Stomach (tissue), 19 donors: ENCODE measurements at places on chromosomes 12 and 14. TPM values are rescaled to one million over a fixed set of nuclear protein-coding genes. Genes with fewer than 3 reads are reported as not detected.

Gene STAT2
- 22.6 TPM for polyA plus RNA-seq

Gene AMDHD1
- not detected for polyA plus RNA-seq

Gene USP15
- polyA plus RNA-seq: 36.5 TPM

Gene HOXC12
- not detected for polyA plus RNA-seq

Gene BLTP3B
- polyA plus RNA-seq: 10.3 TPM

Gene GPR135
- polyA plus RNA-seq: 0.31 TPM

DNA sequence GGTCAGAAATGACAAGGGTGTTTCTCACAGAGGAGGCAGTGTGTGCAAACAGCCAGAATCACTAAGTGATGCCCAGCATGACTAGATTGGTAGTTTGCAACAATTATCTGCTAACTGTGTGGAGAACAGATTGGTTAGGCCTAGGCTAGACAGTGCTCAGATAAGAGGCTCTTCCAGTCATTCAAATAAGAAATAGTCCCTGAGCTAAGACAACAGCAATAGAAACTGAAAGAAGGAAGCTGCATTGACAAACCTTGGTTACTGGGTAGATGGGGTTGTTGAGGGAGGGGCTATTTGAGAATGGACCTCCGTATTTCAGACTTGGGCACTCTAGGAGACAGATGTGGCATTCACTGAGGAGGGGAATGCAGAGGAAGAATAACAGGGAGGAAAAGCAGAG is 255.0 kb upstream of the NPAS3 start:
- H3K27me3 ChIP-seq: no peaks in the 10 kb centered on the region
- H3K36me3 ChIP-seq: no peaks in the 10 kb centered on the region
- DNase-seq: no peak
- no peak overlapping the region for H3K4me3 ChIP-seq

GRCh38 chr14:61397615-61398014 is 76.2 kb downstream of the PRKCH start:
- H3K27ac ChIP-seq: no peak overlapping the region
- DNase-seq: no peak
- no peaks in the 10 kb centered on the region for H3K36me3 ChIP-seq
- no peaks in the 10 kb centered on the region for H3K27me3 ChIP-seq

GRCh38 chr12:6866920-6867412 is 365 bp upstream of the TPI1 start:
- DNase-seq: peak; percentile 38
- H3K4me3 ChIP-seq: peak overlapping the region; percentile 98
- peaks cover 27% of the 10 kb centered on the region for H3K4me1 ChIP-seq

- H3K27me3 ChIP-seq: peaks cover 43% of the 10 kb centered on the region
- H3K27ac ChIP-seq: no peak overlapping the region
- H3K36me3 ChIP-seq: no peaks in the 10 kb centered on the region
- no peak overlapping the region for H3K4me3 ChIP-seq
Observed at GRCh38 chr12:125324861-125325490, 259.7 kb downstream of the AACS start.

- no peak overlapping the region for H3K27ac ChIP-seq
- no peak overlapping the region for H3K4me3 ChIP-seq
- no peaks in the 10 kb centered on the region for H3K36me3 ChIP-seq
- H3K4me1 ChIP-seq: no peaks in the 10 kb centered on the region
Observed at GRCh38 chr12:89976866-89977265, 268.2 kb upstream of the ATP2B1 start.

DNA sequence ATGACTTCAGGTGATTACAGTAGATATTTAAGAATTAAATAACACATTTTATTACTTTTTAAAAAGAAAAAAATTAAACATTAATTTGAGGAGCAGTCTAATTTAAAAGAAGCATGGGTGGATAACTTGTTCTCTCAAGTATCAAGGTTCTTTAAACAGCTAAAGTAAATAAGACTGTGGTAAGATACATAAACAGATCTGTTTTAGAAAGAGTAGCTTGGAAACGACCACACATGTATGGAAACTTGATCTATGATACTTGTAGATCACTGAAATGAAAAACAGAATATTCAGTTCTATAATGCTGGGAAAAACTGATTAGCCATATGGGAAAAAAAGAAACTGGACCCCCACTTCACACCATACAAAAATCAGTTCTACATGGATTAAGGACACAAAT is 36.0 kb downstream of the TC2N start:
- no peaks in the 10 kb centered on the region for H3K36me3 ChIP-seq
- no peak for DNase-seq
- peaks cover 38% of the 10 kb centered on the region for H3K4me1 ChIP-seq
- H3K27me3 ChIP-seq: peaks cover 9% of the 10 kb centered on the region
- H3K27ac ChIP-seq: peak overlapping the region; percentile 60
- H3K4me3 ChIP-seq: no peak overlapping the region

DNA sequence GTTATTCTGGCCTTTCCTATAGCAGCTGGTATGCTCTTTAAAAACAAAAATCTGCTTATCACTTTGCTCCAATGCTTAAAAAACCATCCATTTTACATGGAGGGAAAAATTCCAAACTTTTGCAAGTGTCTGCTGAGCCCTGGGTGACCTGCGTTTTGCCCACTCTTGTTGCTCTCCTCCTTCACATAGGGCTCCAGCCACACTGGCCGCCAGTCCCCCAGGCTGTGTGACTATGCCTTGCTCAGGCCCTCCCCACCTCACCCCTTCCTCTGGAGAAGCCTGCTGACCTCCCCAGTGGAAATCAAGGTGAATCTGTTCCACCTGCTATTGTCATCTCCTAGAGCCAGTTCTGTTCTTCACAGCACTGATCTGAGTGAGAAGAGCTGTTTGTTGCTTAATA is 126.9 kb downstream of the SLC25A47 start:
- no peaks in the 10 kb centered on the region for H3K4me1 ChIP-seq
- H3K4me3 ChIP-seq: no peak overlapping the region
- H3K36me3 ChIP-seq: no peaks in the 10 kb centered on the region
- H3K27ac ChIP-seq: no peak overlapping the region
- no peak for DNase-seq
- no peaks in the 10 kb centered on the region for H3K27me3 ChIP-seq

GRCh38 chr14:21902561-21903181 is 229.1 kb upstream of the OR4E1 start:
- no peaks in the 10 kb centered on the region for H3K4me1 ChIP-seq
- H3K27ac ChIP-seq: no peak overlapping the region
- DNase-seq: no peak
- H3K27me3 ChIP-seq: no peaks in the 10 kb centered on the region
- H3K36me3 ChIP-seq: no peaks in the 10 kb centered on the region

GRCh38 chr12:50099302-50100008 is 4.4 kb upstream of the GPD1 start:
- peaks cover 74% of the 10 kb centered on the region for H3K36me3 ChIP-seq
- DNase-seq: no peak
- H3K4me3 ChIP-seq: no peak overlapping the region
- no peaks in the 10 kb centered on the region for H3K27me3 ChIP-seq
- peaks cover 22% of the 10 kb centered on the region for H3K4me1 ChIP-seq

GRCh38 chr12:47033789-47034555 is 45.4 kb upstream of the PCED1B start:
- no peaks in the 10 kb centered on the region for H3K4me1 ChIP-seq
- no peaks in the 10 kb centered on the region for H3K27me3 ChIP-seq
- H3K4me3 ChIP-seq: no peak overlapping the region
- H3K27ac ChIP-seq: no peak overlapping the region
- no peaks in the 10 kb centered on the region for H3K36me3 ChIP-seq
- DNase-seq: no peak

DNA sequence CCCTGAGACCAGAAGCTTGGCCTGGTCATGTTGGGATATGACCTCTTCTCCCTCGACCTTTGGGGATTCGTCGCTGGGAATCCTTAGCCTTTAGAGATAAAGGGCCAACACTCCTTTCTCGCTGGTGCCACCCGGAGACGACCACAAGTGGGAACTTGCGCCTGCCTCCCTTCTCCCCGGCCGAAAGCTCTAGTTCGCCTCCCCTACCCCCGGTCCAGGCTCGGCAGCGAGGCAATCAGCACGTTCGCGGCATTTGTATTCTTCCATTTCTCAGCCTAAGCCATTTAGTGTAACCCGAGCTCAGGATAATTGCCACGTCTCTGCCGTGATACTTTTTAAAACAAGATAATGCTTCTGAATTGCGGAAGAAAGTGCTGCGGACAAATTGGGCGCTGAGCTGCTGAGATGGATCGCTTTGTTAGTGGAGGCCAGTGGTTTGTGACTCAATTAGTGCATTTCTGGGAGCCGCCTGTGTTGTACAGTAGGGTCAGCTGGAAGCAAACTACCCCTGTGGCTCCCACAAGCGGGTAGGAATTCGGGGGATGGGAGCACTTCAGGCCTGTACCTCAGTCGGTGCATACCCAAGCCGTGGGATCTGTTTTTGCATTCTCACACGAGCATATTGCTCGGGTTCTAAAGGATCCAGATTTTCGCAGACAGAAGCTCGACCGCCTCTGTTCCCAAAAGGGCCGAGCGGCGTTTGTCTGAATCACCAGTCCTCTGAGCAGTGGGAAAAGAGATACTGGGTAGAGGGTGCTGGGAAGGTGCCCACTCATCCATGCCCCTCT is 6.8 kb upstream of the SIX1 start:
- no peak overlapping the region for H3K27ac ChIP-seq
- DNase-seq: peak; percentile 28
- H3K36me3 ChIP-seq: no peaks in the 10 kb centered on the region

- H3K4me3 ChIP-seq: no peak overlapping the region
- peaks cover 81% of the 10 kb centered on the region for H3K36me3 ChIP-seq
- H3K27me3 ChIP-seq: no peaks in the 10 kb centered on the region
Observed at GRCh38 chr14:34782031-34782430, 67.6 kb upstream of the CFL2 start.

DNA sequence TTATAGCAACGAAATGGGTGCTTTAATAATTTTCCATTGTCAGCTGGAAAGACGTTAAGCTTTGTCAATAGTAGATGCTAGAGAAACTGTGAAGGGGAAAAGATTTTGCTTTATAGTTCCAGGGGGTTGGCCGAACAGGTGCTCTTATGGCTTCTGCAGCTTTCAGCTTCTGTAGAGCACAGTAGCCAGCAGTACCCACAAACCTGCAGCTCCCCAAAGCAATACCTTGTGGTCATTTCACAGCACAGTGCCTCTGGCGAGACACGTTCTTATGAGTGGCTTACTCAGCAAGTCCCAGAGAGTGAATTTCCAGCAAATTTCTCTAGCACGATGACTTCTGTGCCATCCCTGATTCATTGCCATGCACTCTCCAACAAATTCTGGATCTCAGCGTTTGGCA is 416.3 kb upstream of the ATP2B1 start:
- H3K36me3 ChIP-seq: no peaks in the 10 kb centered on the region
- no peaks in the 10 kb centered on the region for H3K4me1 ChIP-seq
- no peak for DNase-seq
- H3K27me3 ChIP-seq: no peaks in the 10 kb centered on the region
- no peak overlapping the region for H3K27ac ChIP-seq

- no peaks in the 10 kb centered on the region for H3K36me3 ChIP-seq
- no peak for DNase-seq
- no peak overlapping the region for H3K4me3 ChIP-seq
Observed at GRCh38 chr14:95796788-95797187, 79.8 kb upstream of the TUNAR start.

DNA sequence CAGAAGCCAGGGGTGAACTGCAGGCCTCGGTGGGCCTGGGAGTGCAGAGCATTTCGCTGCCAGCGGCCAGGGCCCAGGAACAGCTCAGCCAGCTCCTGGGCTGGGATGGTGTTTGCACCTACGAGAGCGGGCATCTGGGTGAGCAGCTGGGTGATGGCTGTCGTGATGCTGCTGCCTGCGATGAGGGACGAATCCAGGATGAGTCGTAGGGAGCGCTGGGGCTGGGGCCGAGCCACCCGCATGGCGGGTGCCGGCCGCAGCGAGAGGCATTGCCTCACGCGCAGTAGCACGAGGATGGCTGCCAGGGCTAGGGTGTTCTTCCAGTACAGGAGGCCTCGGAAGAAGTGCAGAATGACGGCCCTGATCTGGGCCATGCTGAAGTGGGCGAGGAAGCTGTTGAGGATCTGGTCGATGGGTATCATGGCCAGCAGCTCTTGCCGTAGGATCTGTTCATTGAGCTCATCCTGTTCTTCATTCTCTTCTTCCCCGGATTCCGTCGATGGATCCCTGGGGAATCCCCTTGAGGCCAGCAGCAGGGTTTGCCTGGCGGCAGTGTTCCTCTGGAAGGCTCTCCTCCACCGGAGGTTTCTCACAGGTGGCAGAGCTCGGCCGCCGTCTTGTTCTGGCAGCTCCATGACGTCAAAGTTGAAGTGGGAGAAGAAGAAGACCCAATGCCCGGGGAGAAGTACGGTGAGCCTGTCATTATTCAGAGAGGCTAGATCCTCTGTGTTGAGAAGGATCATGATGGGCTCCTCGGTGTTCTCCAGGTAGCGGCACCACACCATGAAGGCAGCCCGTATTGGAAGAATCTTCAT is 22.1 kb downstream of the RTL1 start:
- H3K36me3 ChIP-seq: peaks cover 8% of the 10 kb centered on the region
- no peak for DNase-seq
- no peak overlapping the region for H3K4me3 ChIP-seq
- no peak overlapping the region for H3K27ac ChIP-seq
- H3K4me1 ChIP-seq: no peaks in the 10 kb centered on the region
- H3K27me3 ChIP-seq: peaks cover 6% of the 10 kb centered on the region

DNA sequence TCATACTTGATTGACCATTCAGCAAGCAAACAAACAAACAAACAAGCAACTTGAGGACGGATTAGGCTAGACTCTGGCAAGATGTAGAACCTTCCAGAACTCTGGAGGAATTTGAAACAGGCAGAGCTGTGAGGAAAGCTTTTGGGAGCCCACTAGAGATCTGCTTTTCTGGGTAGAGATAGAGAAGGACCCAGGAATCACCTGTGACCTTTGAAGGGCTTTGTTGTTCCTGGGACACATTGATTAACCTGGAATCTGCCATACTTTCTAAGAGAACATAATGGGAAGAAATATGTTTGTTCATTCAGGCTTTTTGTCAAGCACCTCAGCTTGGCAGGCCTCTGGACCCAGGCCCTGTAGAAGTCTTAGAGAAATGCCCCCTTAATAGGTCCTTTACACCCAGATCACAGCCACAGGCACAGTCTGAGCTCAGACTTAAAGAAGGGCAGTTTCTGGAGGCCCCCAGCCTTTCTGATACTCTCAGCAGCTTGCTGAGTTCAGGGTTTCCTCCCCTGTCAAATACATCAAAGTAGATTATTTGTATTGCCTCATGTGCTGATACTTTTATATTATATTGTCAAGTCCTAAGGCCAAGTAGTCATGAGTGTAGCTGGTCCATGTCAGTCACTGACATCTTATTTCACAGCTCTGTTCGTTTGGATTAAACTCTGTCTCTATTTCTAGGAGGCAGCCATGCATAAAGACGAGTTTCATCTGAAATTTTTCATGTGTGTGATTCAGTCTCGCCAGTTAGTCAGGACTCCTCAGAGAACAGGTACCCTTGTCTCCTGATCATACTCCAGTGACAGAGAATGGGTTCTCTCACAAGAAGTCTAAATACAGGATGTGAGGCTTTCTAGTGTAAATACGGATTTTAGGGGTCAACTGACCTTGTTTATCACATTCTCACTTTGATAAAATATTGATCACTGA is 1.1 kb upstream of the SENP1 start:
- peaks cover 17% of the 10 kb centered on the region for H3K4me1 ChIP-seq
- no peaks in the 10 kb centered on the region for H3K27me3 ChIP-seq
- H3K27ac ChIP-seq: peak overlapping the region; percentile 93
- H3K36me3 ChIP-seq: no peaks in the 10 kb centered on the region
- DNase-seq: no peak

DNA sequence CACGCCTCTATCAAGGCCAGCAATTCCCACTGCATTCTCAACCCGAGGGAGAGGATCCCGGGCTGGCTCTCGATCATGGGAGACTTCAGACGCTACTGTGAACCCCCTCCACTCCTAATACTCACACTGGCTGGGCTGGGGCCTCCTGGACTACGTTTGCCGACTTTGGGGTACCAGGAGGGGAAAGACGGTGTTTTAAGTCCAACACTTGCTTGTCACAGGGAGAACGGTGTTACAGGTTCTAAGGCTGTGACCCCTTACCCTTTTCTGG is 463 bp downstream of the NACA start:
- peak overlapping the region; percentile 93 for H3K4me3 ChIP-seq
- no peak for DNase-seq
- H3K36me3 ChIP-seq: peaks cover 20% of the 10 kb centered on the region
- no peaks in the 10 kb centered on the region for H3K27me3 ChIP-seq
- peaks cover 59% of the 10 kb centered on the region for H3K4me1 ChIP-seq
- peak overlapping the region; percentile 93 for H3K27ac ChIP-seq
